NCI-H345 (cell line): ENCODE measurements at places on chromosomes 16 and 17.

- DNase-seq, result no peak
Observed at GRCh38 chr16:69610356-69610755, 44.6 kb downstream of the NFAT5 start.

DNA sequence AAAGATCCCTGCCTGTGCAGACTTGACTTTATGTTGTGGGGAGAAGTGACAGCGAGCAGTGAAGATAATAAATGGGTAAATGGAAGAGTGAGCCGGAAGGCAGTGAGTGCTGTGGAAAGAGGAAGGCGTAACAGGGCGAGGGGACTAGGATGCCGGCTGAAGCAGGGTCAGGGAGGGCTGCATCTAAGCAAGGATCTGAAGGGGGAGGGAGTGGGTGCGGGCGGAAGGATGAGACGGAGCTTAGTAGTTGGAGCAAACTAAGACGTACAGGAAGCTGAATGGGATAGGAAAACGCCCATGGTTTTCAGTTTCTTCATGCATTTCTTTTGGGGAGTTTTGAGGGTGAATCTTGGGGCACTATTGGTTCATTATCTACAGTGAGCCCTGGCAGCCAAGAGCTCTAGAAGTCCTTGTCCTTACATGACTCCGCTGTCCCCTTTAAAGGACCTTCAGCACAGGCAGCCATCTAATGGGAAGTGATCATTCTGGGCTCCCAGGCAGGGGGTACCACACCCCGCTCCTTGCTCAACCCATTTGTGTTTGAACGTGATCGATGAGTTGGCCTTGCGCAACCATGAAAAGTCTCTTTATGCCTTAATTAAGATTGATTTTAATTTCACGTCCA lies 10.4 kb upstream of the NAT9 start:
- DNase-seq, result no peak

DNA sequence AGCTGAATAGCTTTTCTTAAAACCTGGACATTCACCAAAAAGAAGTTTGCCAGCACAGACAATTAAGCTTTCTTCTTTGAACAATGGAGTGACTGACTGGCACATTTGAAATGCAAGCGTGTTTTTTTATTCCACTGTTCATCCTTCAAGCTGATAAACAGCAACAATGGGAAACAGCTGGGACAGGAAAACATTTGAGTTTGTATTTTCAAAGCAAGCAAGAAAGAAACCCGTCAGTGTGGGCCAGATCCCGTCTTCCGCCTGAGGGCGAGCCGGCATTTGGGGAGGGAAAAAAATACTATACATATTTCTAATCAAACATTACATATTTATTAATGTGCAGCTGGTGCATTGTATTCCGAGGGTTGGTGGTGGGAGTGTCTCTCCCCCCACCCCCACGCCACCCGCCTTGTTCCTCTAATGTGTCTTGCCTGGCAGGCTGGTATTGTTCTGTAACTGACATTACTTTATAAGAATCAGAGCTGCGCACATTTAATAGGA lies 94.3 kb downstream of the CYLD start:
- DNase-seq, result no peak

GRCh38 chr16:1099189-1100083 lies 3.4 kb upstream of the C1QTNF8 start:
- DNase-seq, result peak; percentile 10

DNA sequence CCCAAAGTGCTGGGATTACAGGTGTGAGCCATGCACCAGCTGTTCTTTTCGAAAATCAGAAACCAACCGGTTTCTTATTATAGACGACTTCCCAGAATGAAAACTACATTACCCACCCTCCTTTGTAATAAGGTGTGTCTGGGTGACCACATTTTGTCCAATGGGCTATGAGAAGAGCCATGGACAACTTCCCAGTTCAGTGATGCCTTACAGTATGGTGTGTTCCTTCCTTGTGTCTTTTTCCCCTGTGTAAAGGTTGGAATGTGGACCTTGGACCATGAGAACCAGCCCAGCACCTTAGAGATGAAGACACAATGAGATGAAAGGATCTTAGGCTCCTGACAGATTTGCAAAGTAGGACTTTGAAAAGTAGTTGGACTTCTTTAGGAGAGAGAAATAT lies 85.0 kb upstream of the ATF7IP2 start:
- DNase-seq, result no peak

DNA sequence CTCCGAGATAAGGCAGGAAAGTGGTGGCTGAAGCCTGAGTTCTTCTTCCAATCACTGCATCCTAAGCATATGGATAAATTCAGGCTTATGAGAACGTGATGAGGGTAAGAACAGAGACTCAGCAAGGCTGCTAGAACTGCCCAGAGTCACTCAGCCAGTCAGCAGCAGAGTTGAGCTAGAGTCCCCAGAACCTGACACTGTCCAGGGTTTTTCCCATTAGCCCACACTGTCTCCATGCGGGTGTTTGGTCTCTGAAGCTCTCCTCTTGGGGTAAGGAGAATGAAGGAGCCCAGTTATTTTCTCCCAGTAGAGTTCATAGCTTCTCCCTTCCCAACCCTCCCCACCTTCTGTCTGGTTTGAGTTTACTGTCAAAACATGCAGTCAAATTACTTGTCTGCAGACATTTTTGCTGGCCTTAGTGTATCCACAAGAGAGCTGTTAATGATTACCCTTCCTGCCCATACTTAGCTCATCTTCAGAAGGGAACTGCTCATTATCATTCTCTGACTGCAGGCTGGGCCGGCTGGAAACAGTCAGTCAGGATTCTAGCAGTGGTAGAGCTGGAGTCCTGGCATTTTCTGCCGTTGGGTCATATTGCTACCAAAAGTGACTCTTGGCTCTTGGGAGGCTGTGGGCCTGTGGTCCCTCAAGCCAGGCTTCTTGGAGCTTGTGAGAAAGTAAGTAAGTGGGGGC lies 460.0 kb downstream of the HS3ST3B1 start:
- DNase-seq, result no peak

DNA sequence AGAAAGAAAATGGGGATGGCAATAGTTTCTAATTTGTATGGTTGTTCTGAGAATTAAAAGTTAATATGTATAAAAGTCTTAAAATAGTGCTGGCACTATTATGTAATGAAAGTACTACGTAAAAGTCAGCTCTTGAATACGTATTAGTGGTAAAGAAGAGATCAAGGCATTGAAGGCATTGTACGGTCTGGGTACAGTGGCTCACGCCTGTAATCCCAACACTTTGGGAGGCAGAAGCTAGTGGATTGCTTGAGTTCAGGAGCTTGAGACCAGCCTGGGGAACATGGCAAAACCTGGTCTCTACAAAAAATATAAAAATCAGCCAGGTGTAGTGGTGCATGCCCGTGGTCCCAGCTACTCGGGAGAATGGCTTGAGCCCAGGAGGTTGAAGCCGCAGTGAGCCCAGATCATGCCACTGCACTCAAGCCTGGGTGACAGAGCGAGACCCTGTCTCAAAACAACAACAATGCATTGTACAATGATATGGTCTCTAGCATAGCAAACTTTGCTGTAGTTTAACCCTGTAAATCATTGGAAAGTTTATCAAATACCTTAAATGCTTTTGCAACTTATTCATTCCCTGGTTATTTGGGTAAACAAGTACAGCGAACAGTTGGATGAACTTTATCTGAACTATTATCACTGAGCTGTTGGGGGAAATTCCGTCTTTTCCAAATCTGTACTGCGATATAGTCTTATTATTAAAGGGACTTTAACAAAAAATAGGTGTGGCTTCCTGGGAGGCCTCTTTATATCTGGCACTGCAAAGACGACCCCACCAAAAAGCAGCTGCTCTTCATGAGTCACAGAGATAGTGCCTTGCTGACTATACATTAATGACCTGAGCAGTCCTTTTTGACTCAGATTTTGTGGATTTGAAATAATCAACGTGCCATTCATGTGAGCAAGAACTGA lies 73.6 kb downstream of the GPRC5B start:
- DNase-seq, result no peak

DNA sequence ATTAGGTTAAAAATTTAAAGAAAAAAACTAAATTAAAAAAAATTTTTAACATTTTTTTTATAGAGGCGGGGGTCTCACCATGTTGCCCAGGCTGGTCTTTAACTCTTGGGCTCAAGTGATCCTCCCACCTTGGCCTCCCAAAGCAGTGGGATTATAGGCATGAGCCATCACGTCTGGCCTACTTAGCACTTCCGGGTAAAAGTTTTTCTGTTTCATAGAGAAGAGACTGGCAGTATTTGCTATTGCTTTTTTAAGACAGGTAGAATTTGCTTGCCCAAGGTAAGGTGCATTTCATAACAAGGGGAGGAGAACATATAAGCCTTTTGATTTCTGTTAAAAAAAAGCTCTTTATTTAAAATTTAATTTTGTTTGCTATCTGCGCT lies 12.0 kb upstream of the HAPSTR1 start:
- DNase-seq, result no peak

- DNase-seq, result no peak
Observed at GRCh38 chr17:44359458-44360143, 4.1 kb downstream of the FAM171A2 start.

- DNase-seq, result no peak
Observed at GRCh38 chr16:62475573-62475972, 439.3 kb upstream of the CDH8 start.

DNA sequence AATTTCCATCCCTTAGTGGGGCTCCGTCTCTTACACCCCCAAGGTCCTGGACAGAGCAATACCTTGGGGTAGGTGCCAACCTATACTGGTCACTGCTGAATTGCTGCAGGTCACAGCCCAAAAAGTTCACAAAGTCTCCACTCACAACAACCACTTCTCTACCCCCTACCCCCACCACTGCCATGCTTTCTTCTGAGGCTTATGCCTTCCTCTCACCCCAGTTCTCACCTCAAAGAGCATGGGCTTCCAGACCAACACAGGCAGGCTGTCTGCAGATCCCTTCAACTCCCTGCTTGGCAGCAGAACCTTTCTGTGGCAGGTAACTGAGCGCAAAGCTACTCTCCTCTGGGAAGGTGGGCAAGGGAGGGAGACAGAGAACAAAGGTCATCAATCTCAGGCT lies 35.5 kb downstream of the C16orf78 start:
- DNase-seq, result no peak

GRCh38 chr17:17605083-17605728 lies 13.7 kb upstream of the PEMT start:
- DNase-seq, result no peak

GRCh38 chr17:41987642-41988041 lies 21.0 kb downstream of the CNP start:
- DNase-seq, result no peak

DNA sequence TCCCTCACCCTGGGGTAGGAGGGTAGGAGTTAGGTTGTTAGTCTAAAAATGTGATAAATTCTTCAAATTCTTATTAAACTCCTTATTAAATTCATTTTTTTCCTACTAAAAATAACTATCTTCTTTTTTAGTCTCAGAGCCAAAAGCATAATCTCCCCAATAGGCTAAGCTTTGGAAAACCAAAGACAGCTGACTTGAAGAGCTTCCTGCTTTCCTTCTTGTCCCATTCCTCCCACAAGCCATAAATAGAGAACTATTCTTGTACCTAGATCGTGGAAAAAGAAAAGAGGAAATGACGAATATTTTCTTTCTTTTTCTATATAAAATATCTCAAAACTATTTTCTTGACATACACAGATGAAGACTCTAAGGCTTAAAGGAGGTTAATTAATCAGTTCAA lies 486.9 kb downstream of the CDH8 start:
- DNase-seq, result no peak

- DNase-seq, result no peak
Observed at GRCh38 chr17:82658796-82659452, 10.7 kb upstream of the WDR45B start.

DNA sequence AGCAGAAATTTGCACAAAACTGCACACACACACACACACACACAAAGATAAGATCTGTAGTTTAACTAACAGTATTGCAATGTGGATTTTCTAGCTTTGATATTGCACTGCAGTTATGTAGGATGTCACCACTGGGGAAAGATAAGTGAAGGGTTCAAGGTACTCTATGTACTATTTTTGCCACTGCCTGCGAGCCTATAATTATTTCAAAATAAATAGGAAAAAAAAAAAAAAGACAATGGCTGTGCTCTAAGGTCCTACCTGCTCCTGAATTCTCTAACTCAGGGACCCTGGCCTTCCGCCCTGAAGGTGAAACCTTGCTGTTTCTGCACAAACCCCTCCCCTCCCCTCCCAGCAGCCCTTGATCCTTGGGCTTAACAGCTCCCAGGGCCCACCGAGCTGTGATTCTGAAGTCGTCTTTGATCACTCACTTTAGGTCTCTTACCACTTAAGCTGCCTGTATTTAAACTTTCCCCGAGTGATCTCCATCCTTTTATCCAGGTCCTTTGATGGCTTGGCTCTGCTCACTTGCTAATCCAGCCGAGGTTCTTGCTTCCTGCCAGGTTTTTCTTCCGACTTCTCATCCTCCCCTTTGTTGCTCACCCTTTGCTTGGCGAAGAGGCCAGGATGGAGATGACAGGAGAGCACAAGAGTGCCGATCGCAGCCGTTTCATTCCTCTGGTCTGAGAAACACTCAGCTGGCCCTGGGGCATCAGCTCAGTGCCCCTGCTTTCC lies 37.7 kb downstream of the TMEM114 start:
- DNase-seq, result no peak

DNA sequence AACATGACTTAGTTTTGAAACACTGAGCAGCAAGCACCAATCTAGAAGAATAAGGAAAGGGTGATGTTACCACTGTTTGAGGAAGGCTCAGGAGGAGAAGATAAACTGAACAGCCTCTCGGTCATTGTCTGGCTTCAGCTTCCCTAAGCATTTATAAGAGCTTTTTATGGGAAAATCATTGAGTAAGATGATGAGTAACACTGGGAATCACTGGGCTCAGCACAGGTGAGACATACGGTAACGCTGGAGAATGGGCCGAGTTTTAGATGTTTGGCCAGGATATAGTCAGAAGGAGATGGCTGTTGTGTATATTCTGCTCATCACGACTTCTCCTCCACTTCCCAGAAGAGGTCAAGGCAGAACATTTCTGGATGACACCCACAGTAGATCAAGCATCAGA lies 42.2 kb upstream of the ALOX12 start:
- DNase-seq, result no peak

GRCh38 chr17:10616502-10617119 lies 40.5 kb downstream of the MYH3 start:
- DNase-seq, result peak; percentile 39

- no peak for DNase-seq
Observed at GRCh38 chr16:1109648-1110047, 13.6 kb upstream of the C1QTNF8 start.

DNA sequence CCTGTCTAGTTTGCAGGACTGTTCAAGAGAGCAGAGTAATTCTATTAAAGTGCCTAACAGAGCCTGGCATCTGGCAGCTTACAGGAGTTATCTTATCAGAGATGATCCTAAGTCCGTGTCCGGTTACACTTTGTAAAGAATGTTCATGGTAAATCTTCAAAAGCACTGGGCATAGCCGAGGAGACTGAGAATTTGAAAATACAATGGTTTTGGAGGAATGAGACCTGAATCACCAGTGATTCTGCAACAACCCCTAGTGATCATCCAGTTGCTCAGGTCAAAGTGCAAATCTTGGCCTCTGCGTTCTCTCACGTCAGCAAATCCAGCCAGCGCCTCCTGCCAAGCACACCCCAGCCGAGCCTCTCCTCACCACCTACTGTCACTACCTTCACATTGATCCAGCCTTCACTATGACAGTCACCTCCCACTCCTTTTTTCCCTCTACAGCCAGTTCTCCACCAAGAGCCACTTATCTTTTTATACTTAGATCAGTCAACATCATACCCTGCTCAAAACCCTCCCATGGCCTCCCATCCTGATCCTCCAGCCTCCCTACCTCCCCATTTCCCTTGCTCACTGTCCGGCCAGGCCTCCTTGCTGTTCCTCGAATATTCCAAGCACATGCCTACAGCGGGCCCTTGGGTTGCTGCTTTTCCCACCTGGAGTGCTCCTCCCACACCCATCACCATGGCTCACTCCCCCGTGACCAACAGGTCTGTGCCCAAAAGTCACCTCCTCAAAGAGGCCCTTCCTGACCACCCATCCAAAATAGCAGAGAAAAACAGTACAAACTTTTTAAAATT lies 57.4 kb upstream of the ERN1 start:
- no peak for DNase-seq
